ENCODE measurements at places on chromosomes 12 and 14.

DNA sequence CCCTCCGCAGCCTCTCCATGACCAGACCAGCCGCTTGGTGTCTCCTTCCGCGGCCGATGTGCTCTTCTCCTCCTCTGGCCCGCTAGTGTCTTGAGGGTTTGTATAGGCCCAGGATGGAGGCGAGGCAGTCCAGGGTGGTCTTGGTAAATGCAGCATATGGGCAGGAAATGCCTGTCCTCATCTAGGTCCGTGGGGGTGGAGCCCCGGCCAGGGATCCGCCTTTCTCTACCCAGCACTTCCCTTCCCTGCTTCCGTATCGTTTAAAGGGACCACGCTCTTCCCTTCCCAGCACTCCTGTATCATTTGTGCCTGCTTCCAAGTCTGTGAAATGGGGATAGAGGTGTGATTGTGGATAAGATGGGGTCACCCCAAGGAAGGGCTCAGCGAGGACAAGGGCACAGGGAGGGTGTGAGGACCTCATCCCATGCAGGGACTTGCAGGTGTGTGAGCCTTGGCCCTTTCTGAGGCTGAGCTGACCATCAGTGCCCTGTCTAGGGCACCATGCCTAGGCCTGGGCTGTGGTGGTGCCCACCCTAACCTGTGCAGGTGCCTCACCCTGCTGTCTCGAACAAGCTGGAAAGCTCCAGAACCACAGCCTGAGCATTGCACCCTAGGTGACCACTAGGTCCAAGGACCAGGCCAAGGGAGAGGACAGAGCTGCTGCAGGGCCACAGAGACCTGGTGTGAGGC, 326.8 kb upstream of the RTL1 start:
- no peak for DNase-seq

DNA sequence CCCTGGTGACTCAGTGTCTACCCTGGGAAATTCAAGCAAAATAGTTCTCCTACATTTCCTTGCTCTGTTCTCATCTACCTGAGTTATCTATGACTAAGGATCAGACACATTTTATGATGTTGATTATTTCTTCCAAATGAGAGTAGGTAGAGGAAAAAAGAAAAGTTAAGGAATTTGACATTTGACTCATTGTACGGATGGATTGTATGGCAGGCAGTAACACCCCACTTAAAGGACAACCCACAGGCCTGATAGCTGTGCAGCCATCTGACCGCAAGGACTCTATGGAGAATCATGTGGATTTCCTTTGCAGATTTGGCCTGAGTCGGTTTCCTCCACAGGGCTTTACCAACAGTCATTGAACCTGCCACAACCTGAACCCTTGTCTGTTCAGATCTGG, 540.3 kb downstream of the BCL11B start:
- DNase-seq: no peak

DNA sequence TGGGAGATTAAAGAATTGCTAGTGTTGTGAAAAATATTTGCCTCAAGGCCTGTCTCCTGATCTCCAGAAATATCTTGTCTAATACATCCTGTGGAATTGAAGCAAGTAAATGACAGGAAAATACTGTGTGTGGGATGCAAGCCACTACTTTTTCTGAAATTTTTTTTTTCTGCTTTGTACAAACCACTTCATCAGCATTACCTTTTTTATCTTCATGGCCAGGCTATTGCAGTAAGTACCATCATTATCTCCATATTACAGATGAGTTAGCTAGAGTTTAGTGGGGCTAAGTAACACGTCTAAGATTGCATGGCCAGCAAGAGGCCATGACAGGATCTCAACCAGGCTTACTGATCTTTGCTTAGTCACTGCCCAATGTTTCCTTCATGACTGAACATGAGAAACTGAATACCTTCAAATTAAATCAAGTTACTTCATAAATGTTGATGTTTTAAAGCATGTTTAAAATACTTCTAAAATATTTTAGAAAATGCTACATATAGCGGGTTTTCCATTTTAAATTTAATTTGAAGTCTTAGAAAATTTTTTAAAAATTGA, 273.7 kb downstream of the SLC6A15 start:
- DNase-seq: no peak

DNA sequence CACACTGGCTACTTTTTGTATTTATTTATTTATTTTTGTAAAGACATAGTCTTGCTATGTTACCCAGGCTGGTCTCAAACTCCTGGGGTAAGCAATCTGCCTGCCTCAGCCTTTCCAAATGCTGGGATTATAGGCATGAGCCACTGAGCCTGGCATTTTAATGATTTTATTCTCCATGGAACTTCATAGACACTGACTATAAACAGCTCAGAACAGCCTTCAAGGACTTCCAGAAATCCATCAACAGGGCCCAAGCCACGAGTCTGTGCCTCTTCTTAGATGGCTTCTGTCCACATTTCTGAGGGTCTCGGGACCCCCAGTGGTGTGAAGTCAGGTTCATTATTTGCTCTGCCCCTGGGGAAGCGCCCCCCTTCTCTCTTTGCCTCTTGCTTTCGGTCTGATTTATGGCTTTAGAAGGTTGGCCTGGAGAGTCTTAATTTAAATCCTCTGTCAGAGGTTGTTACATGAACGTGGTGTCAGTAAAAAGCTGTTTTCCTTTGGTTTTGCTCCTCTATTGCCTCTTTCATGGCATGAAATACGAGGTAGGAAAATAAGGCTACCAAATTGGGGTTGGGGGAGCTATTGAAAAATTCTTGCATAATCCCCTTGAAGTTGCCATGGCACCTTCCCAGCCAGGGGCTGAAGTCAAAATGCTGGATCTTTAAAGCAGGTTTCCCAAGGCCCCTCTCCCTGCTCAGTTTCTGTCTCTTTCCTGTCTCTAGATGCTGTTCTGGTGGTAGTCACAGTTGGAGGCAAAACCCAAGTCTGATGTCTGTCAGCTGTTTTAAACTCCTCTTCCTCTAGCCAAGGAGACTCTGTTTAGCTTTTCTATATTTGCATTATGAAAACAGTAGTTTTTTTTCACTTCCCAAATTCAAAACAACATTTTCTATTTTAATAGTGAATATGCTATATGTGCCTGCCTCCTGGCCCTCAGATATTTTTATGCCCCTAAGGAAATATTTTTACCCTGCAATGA, 129.4 kb downstream of the SMOC1 start:
- no peak for DNase-seq

GRCh38 chr12:24379861-24380521, 430.5 kb upstream of the SOX5 start:
- no peak for DNase-seq

All from cerebellar cortex (tissue), 1 donor.